RPMI7951 (cell line): ENCODE measurements at places on chromosomes 5 and 9.
A peak's percentile ranks its signal among the peaks of the same experiment; 100 is the strongest.

DNA sequence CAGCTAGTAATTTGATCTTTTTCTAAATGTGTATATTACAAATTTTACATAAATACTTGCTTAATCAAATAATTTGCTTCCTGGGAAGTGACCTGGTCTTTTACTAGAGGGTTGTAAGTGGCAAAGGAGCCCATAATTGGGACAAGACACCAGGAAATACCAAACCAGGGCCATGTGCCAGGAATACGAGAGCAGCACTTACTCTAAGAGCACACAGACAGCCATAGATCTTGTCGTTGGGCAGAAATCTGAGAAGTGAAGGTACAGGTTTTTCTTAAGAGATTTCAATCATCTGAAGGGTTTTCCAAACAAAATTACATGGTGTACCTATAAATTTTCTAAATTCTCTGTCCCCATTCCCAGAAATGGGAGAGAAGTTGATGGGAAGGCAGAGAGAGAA, 179.3 kb downstream of the HINT1 start:
- DNase-seq, result no peak

DNA sequence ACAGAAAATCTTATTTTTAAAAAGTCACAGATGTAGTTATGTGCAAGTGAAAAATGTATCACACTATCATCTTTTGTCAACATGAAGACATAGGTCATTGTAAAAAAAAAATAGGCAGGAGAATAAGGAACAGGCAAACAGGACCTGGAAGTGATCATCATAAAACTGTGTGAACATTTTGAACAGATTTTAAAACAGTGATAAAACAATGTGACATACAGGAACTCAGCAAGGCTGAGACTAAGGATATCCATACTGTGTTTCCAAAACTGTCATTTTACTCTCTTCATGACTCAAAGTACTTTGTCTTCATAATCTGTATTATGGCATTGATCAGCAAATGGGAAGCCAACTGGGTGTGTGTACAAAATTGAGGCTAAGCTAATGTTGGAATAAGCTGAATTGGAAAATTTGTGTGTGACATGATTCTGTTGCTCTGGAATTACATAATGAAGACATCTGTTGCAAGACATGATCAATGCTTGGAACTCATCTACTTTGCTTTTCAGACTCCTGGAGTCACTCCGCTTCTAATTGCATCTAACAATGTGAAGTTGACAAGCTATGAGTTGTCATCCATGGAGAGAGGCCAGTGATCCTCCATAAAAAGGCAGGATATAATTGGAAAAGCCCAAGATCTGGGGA, 978.7 kb upstream of the NUDT12 start:
- no peak for DNase-seq

DNA sequence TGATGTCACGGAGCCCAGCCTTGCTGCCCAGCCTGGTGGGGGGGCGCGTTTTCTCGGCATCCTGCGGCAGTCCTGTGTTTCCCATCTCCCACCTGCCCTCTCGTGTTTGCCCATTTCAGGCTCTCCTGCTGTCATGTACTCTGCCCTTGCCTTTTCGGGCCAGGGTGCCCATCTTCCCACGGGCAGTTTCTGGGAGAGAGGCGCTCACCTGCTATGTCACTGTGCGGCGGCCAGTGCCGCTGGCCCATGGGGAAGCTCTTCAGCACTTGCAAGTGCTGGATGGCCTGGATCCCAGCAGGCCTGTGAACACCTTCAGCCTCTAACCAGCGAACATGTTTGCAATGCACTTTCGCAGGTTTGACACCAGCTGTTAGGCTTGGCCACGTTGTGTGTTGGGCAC, 33.5 kb downstream of the SRD5A1 start:
- no peak for DNase-seq

GRCh38 chr9:10614196-10614800, 1.5 kb upstream of the PTPRD start:
- DNase-seq, result no peak

DNA sequence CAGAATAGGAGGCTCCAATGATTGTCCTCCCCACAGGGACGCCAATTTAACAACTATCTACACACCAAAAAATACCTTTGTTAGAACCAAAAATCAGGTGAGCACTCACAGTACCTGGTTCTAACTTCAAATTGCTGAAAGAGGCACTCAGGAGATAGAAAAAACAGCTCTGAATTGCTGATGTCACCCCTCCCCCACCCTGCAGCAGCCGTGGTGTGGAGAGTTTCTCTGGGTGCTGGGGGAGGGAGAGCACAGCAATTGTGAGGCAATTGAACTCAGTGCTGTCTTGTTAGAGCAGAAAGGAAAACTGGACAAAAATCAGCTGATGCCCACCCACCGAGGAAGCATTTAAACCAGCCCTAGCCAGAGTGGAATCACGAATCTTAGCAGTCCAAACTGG, 41.8 kb downstream of the TNFSF8 start:
- DNase-seq, result no peak

GRCh38 chr9:653421-653820, 188.1 kb upstream of the DMRT1 start:
- DNase-seq, result no peak

- DNase-seq, result peak; percentile 30
These were observed 233.8 kb downstream of the GAS1 start for GRCh38 chr9:86713470-86713869.

GRCh38 chr5:137182576-137182975, 316.6 kb downstream of the SPOCK1 start:
- DNase-seq, result no peak

DNA sequence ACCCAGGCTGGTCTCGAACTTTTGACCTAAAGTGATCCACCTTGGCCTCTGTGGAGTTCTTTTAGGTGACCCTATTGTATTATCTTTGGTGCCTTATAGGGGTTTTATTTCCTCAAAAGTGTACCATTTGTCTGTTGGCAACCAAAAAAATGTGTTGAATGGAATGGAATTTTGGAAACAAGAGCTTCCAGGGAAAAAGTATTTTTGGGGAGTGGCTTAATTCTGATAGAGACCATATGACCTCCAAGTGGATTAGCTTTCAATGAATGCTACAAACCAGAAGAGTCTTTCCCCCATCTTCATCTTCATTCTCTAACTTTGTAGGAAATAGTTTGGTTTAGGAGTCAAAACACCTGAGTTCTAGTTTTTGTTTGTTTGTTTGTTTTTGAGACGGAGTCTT, 3.4 kb upstream of the OGN start:
- no peak for DNase-seq

DNA sequence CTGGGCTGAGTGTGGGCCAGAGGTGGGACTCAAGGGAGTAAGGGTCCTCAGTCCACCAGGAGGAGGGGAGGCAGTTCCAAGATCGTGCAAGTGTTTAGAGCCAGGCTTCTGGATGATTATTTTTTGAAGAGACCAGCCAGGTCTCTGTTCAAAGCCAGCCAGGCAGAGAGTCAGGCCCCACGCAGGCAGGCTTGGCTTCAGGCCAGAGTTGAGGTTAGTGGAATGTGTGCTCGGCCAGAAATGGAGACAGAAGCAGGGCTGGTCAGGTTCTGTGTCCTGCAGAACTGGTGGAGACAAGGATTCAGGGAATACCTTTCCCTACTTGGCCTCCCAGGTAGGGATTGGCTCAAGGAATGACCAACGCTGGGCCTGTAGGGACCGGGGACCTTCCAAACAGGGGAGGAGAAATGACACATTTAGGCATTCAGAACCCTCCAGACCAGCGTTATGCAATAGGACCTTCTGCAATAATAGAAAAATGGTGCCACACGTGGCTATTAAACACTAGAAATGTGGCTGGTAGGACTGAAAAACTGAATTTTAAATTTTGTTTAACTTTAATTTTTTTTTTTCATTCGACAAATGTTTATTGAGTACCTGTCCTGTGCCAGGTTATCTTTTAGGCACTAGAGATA, 106.2 kb downstream of the CMYA5 start:
- DNase-seq, result peak; percentile 29

- DNase-seq, result no peak
These were observed 49.9 kb upstream of the DAPK1 start for GRCh38 chr9:87447547-87448432.
